ENCODE measurements at places on chromosomes 6 and 20.

- no peak for DNase-seq
Observed at GRCh38 chr20:48776306-48776705, 51.5 kb downstream of the PREX1 start.

DNA sequence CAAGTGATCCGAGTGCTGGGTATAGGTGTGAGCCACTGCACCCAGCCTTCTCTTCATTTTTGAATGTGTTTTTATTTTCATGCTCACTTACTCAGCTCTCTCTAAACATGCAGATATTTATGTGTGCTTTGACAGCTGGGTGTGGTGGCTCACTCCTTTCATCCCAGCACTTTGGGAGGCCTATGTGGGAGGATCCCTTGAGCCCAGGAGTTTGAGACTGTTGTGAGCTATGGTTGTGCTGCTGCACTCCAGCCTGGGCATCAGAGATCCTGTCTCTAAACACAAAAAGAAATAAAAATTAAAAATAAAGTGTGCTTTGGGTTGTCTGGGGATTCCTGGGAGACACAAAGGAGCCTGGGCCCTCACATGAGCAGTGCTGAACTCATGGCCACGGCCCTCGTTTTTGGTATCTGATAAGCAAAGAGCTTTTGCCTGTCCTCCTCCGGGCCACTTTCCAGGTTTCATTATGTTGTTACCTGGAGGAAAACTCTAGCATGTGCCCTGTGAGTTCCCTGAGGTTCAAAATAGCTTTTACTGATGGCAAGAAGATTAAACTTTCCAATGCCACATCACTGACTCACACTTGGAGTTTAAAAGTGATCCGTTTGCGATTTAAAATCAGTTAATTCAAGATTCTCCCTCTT lies 78.5 kb downstream of the CD164 start:
- DNase-seq = no peak

DNA sequence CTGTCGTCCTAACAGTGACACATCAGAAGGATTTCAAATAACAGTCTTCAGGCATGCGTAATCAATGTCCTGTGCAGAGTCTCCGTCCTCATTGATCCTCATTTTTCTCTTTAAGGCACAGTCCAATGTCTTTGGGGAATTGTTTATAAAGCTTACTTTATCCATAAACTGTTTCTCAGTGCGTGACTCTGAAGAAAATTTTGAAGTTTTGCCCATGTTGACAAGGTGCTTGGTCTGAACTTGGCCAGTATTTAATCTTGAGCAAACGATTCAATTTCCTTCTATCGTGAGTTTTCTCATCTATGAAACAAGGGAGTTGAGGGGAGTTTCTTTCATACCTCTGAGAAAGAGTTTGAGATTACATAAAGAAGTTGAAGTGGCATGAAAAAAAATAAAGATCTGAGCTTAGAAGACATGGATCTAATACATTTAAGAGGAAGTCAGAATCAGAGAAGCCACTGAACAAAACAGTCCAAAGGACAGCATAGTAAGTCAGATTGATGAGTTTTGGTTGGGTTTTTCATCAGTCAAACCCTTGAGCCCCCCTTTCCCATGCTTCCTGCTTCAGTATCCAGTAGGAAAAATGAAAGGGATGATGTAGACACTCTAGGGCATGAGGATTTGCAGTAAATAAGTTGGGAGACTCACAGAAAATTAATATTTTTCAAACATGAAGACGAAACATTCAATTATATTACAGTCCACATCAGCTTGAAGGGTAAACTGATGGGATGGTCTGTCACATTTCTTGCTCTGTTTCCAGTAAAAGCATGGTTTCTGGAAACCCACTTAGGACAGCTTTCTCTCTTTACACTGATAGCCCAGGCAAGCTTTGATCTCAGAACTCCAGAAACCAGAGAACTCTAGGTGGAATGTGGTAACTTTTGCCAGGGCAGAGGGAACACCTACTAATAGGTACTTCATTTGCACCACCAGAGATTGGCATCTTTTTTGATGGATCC lies 8.1 kb downstream of the EDN1 start:
- DNase-seq = no peak

DNA sequence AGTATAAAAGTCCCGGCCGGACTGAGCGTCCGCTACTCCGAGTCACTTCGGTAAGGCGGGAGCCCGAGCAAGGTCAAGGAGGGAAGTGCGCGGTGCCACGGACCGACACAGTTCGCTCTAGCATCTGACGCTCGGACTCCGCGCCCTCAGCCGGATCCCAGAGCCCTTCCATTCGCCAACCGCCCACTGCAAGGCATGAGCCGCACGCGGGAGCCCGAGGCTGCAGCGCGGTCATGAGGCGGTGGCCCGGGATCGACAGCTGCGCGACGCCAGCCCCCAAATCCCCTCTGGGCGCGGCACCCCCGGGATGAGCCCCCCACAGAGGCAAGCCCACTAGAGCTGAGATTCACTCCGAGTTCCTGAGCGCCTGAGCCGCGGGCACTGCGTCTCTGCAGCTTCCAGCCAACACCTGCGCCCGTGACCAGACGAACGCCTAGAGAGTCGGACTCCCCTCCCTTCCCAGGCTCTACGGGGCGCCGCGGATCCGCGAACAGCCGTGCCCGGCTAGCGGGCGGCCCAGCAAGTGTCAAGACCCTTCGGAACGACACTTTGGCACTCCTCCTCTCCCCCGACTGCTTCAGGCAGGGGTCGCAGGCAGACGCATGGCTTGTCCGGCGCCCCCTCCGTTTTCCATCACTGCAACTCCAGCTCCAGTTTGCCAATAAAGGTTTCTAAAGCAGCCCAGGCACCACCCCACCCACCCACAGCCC lies 725 bp upstream of the ISM1 start:
- peak; percentile 52 for DNase-seq

DNA sequence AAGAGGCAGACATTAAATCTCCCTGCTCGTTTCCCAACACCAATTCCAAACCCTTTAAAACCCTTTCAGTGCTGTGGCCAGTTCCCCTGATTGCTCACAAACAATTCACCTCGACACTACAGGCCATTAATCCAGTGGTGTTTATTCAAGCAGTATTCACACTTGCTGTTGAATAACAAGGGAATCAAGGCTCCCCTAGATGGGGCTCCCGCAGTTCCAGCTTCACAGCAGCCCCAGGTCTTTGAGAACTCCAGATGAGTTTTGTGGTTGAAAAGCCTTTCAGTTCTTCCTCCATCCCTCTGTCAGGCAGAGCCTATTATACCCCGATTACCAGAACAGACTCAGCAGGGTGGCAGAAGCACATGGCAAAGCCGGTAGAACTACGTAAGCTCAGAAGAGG lies 36.2 kb downstream of the JAG1 start:
- no peak for DNase-seq

GRCh38 chr6:125485757-125486156 lies 184.0 kb upstream of the HDDC2 start:
- DNase-seq = no peak

- DNase-seq = peak; percentile 70
Observed at GRCh38 chr20:24149881-24150307, 161.3 kb upstream of the GGTLC1 start.

- no peak for DNase-seq
Observed at GRCh38 chr6:90500458-90500857, 86.4 kb downstream of the MAP3K7 start.
